ENCODE measurements at places on chromosomes 1 and 21.

DNA sequence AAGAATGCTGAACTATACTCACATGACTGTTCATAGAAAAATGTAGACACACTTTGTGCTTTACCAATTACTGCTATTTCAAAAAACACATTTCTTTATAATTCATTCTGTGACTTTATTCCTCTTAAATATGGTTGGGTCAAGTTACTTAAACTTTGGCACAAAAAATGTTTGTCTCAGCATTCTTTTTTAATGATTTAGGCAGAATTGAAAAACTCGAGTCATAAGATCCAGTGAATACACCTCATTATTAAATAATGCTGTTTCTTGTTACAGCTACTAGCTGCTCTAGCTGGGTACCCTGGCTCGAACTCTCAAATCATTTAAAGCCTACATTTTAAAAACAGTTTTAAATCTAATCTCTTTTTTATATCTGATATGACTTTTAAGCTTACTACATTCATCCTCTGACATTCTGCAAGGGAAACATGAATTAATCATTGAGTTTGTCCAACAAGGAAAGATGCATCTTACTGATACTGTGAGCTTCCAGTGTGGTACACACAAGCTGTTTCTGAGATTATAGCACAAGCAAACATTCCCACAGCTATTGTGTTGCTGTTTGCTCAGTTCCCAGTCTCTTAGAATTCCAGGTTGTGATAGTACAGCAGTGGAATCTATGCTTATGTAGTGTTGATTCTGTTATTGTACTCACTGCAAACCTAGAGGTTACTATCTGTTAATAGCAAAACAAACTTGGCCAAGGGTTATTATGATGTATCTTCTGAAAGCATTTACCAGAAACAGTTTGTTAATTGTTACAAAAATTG lies 746.5 kb downstream of the USP25 start:
- DNase-seq = no peak

DNA sequence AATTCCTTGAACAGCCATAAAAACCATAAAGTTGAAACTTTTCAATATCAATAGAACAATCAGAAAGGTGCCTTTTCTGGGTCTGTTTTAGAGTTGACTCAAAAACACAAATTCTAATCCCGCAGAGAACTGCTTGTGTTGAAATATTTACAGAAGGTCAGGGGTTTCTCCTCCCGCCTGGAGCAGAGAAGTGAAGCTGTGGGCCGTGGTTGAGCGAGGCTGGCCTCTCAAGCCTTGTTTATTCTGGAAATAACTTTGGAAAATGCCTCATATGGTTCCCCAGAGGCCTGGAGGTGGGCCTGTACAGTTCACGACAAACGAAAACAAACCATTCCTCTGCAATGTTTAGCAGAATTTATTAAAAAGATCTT lies 90.8 kb upstream of the ERRFI1 start:
- no peak for DNase-seq

GRCh38 chr1:161172349-161172748 lies 5.0 kb downstream of the B4GALT3 start:
- no peak for DNase-seq

DNA sequence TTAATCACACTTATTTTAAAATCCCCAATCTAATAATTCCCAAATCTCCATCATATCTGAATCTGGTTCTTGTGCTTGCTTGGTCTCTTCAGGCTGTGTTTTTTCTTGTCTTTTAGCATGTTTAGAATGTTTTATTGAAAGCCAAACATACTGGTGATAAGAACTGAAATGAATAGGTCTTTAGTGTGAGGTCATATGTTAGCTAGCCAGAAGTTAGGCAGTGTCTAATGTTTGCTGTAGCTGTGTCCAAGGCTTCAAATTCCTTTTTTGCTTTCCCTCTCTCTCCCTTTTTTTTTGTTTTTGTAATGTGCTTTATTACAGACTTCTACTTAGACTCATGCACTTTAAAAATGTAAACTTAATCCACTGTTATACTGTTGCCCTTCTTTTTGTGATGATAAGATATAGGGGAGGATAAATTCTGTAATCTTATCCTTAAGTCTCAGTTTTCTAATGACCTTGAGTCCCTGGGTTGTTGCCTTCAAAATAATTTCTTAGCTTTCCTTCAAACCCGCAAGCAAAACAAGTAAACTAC lies 725.1 kb downstream of the BRINP3 start:
- no peak for DNase-seq

- DNase-seq = no peak
Observed at GRCh38 chr1:244029124-244029523, 22.0 kb upstream of the ZBTB18 start.

DNA sequence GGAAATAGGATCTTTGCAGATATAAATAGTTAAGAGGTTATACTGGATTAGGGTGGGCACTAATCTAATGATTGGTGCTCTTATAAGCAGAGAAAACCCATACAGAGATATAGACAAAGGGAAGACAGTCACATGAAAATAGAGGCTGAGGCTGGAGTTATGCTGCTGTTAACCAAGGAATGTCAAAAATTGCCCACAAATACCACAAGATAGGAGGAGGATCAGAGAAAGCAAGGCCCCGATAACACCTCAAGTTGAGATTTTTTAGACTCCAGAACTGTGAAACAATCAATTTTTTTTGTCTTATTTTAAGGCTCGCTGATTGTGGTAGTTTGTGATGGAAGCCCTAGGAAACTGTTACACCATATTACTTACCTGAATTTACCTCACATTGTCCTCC lies 513.2 kb downstream of the COL11A1 start:
- no peak for DNase-seq

DNA sequence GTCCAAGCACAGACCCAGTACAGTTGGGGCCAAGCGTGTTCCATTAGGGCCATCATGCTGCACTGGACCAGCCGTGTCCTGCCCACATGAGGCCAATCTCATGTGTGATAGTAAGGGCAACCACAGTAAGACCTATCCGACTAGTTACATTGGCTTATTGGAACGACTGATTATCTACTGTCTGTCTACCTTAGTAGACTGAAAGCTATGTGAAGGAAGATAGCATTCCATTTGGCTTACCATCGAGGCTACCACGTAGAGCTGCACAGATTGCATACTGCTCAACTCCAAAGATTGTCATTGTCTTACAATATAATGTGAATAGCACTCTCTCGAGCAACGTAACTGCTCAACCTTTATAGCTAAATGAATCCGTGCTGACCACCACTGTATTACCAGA lies 10.6 kb downstream of the PTGER3 start:
- no peak for DNase-seq

- DNase-seq = no peak
Observed at GRCh38 chr1:54135436-54136120, 17.2 kb downstream of the CDCP2 start.

- DNase-seq = no peak
Observed at GRCh38 chr1:104648269-104648691, 898.6 kb downstream of the AMY1C start.

DNA sequence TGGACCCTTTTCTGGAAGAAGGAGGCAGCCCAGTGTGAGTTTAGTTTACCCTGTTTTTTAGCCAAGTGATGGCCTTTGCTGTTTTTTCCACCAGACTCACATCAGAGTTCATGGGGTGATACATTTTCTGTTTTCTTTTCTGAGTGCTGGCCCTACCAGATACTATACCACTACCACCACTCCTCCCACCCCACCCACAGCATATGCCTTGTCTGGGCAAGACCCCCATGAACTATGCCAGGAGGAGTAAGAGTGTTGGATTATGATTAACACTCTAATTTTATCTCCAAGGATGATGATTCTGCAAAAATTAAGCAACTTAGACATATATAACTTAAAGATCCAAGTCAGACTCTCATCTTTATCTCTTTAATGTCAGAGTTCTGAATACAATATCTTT lies 26.1 kb downstream of the FABP3 start:
- DNase-seq = no peak

GRCh38 chr1:172946814-172947507 lies 103.8 kb downstream of the TNFSF18 start:
- DNase-seq = no peak

DNA sequence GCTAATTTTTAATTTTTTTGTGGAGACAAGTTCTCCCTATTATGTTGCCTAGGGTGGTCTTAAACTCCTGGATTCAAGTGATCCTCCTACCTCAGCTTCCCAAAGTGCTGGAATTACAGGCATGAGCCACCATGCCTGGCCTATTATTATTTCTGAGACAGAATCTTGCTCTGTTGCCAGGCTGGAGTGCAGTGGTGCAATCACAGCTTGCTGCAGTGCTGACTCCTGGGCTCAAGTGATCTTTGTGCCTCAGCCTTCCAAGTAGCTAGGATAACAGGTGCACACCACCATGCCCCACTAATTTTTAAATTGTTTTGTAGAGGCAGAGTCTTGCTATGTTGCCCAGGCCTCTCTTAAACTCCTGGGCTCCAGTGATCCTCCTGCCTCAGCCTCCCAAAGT lies 196.3 kb downstream of the CAMTA1 start:
- DNase-seq = no peak

GRCh38 chr1:14800500-14801076 lies 202.1 kb downstream of the KAZN start:
- DNase-seq = no peak

DNA sequence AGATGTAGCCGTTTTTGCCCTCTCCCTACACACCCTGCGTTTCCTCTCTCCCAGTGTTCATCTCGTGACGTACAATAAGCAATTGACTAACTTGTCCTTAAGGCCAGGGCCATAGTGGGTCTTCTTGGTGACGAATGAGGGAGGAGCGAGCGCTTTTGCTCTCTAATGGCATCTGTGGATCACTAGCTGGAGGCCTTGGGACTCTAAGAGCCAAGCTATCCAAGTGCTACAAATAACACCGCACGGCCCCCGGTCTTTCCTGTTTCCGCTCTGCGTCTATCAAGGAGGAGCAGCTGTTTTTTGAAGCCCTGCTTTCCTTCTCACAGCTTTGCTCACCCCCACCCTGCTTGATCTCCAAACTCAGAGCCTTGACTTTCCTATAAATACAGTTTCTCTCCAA lies 25.2 kb downstream of the EVA1C start:
- no peak for DNase-seq

GRCh38 chr1:41357451-41358101 lies 3.7 kb upstream of the FOXO6 start:
- DNase-seq = no peak

GRCh38 chr1:246002725-246003441 lies 504.2 kb downstream of the SMYD3 start:
- peak; percentile 64 for DNase-seq

DNA sequence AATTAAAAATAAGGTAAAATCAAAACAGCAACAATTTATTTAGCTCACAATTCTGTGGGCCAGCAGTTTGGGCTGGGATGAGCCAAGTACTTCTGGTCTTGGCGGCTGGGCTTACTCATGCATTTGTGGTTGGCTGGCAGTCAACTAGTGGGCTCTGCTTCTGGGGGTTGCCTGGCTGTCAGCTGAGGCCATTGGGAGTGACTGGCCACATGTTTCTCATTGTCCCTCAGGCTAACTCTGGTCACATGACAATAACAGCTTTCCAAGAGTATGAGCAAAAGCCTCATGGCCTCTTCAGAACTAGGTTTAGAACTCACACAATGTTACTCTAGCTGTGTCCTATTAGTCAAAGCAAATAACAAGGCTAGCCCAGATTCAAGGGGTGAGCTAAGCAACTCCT lies 15.6 kb upstream of the CHIA start:
- no peak for DNase-seq

DNA sequence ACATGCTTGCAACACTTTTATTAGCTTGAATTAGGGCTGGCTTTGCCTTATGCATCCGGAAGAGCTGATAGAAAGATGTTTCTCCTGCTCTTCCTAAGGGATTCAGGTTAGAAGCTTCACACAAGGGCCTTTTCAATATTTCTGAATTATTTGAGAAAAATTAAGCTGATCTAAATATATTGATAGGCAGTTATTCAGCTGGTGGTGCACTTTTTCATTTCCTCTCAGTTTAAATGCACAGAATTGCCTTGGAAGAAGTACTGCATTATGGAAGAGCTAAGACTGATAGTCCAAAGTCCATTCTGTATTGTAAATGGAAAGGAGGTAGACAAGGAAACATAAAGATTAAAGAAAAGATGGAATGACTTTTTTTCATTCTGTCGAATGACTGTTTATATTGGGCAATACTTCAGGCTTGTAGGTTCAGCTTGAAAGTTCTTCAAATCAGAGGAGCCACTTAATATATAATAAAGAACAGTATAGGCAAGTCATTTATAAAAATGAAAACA lies 398.4 kb upstream of the B3GALT2 start:
- no peak for DNase-seq

- DNase-seq = no peak
Observed at GRCh38 chr1:2376261-2376741, 15.1 kb downstream of the MORN1 start.

GRCh38 chr1:27979151-27979858 lies 19.5 kb downstream of the XKR8 start:
- DNase-seq = no peak

GRCh38 chr1:113320272-113320671 lies 70.0 kb upstream of the MAGI3 start:
- DNase-seq = no peak

DNA sequence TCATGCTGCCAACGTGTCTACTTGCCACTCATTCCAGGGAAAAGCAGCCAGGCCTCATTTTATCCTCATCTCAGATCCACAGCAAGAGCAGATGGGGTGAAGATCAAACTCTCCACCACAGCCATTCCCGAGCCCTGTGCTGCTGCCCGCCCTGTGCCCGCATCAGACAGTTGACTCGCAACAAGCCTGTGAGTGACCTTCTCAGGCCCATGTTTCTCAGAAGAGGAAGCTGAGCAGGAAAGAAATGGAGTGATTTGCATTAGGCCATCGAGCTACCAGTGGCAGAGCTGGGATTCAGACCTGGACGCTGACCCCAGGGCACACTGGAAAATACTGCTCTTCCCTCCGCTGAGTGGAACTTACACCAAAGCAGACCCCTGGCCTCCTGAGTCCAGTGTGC lies 1.2 kb downstream of the CNR2 start:
- no peak for DNase-seq

DNA sequence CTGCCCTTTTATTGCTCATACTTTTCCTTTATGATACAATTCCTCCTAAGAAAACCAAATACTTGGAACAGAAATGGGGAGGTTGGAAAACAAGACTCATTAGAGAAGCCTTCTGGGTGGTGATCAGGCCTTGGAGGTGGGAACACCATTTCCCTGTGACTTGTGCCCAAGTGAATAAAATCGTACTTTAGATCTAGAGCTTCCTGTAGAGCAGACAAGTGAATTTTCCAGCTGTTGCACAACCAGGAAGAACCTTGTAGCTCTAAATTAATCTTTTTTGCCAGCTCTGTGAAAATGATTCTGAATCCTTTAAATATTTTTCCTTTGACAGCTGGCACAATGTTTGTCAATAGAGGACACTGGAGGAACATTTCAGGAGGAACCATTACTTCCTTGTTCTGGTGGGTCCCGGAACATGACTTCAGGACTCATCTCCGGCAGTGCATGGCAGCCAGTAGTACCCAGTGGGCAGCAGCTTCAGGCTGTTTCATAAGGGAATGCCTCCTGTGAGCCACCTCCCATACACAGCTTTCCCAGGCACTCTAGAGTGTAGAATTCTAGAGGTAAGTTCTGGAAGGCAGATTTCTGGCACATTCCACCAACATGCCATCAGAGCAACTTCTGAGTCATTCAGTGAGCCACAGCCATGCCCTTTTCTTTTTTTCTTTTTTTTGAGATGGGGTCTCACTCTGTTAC lies 5.5 kb upstream of the SNAPIN start:
- no peak for DNase-seq

All from anterior cingulate cortex (tissue), 58 donors.